Lower leg skin (tissue), 4 donors: ENCODE measurements at places on chromosomes 6 and 20. TPM values are rescaled to one million over a fixed set of nuclear protein-coding genes. Genes with fewer than 3 reads are reported as not detected.

The TNNC2 gene
- 10.7 TPM for total RNA-seq

DNA sequence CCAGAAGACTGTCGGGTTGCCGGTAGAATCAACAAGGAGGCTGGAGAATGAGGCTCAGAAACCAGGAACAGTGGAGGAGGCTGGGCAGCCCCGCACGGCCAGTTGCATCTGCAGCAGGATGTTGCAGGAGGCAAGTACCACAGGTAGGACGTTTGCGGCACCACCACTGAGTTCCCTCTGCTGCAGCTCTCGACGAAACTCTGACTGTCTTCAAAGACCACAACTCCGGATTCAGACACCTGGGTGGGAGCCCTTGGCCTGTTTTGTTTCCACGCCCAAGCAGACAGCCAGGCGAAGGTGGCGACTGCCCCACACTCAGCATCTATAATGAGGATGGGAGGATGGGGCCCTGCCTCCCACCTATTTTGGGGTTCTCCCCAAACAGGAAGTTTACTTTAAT lies 218.2 kb downstream of the ZDHHC14 start:
- no peak for DNase-seq

- no peak for DNase-seq
Observed at GRCh38 chr6:11318835-11319813, 86.7 kb upstream of the NEDD9 start.

The PNPLA1 gene
- total RNA-seq, result 28.8 TPM

- DNase-seq, result no peak
Observed at GRCh38 chr6:11492464-11493290, 44.9 kb upstream of the TMEM170B start.

GRCh38 chr6:144285548-144285797 lies 338 bp downstream of the UTRN start:
- DNase-seq, result no peak
